Neural crest cell (in vitro differentiated cells): ENCODE measurements at places on chromosomes 16 and 17. TPM values are rescaled to one million over a fixed set of nuclear protein-coding genes. Genes with fewer than 3 reads are reported as not detected.

DNA sequence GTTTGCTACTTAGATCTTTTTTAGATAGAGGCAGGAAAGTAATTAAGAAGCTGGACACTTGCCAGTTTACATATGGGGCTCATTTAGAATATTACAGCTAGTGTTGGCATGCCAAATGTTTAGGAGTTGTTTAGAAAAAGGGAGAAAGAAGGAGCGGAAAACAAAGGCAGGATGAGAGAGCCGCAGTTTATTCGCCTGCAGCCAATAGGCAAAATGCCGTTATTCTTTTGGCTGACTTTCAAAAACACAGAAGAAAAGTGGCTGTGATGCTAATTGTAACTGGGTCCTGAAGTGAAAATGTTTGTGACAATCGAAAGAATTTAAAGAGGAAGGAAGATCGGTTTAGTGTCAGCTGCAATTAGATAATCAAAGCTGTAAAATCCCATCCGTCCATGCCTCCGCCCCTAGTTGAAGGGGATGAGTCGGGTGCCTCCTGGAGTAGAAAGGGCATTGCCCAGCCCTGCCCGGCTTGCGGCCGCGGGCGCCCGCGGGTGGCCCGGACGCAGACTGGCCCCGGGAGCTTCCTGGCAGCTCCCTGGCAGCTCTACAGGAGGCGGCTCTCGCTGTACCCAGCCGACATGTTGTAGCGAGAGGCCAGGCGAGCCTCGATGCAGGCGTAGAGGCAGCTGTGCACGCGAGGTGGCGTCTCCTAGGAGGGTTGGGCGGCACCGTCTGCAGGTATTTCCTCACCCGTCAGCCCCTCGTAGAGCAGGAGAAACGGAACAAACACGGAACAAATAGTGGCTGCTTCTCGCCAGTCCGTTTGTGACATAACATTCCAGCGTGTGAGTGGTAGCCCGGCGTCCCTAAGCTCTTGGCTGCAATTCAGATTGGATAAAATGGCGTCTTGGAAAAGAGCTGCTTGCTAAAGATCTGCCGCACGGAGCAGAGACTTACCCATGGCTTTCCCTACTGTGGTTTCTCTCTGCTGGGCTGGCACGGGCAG is 82.2 kb downstream of the TNRC6C start:
- no peak overlapping the region for H3K4me3 ChIP-seq
- no peaks in the 10 kb centered on the region for H3K4me1 ChIP-seq
- no peak overlapping the region for H3K27ac ChIP-seq
- no peak for DNase-seq
- no peaks in the 10 kb centered on the region for H3K27me3 ChIP-seq

DNA sequence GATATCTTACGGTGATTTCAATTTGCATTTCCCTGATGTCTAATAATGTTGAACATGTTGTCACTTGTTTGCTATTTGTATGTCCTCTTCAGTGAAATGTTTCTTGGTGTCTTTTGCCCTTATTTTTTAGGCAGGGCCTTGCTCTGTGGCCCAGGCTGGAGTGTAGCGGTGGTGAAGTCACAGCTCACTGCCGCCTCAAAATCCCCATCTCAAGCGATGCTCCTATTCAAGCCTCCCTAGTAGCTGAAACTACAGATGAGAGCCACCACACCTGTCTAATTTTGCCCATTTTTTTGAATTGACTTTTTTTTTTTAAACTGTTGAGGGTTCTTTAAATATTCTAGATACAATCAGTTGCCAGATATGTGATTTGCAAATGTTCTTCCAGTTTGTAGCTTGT is 8.3 kb downstream of the UBE2G1 start:
- H3K4me1 ChIP-seq, result peaks cover 26% of the 10 kb centered on the region
- no peak overlapping the region for H3K4me3 ChIP-seq
- H3K36me3 ChIP-seq, result peaks cover 7% of the 10 kb centered on the region
- DNase-seq, result no peak
- H3K27me3 ChIP-seq, result no peaks in the 10 kb centered on the region

GRCh38 chr17:2853283-2854142 is 57.3 kb downstream of the RAP1GAP2 start:
- DNase-seq, result no peak
- peaks cover 84% of the 10 kb centered on the region for H3K27me3 ChIP-seq
- peak overlapping the region; percentile 82 for H3K4me3 ChIP-seq
- H3K27ac ChIP-seq, result no peak overlapping the region

SHPK gene
- total RNA-seq, result 21.8 and 22.7 TPM in 2 replicates

TMEM238L gene
- total RNA-seq, result not detected in 2 replicates
